Mesenchymal stem cell (in vitro differentiated cells and primary cell): ENCODE measurements at places on chromosomes 11 and 22.

- H3K4me3 ChIP-seq = no peak overlapping the region
- DNase-seq = peak; percentile 30
- H3K27me3 ChIP-seq = no peaks in the 10 kb centered on the region
- peaks cover 37% of the 10 kb centered on the region for H3K36me3 ChIP-seq
- no peak overlapping the region for H3K27ac ChIP-seq
These were observed 16.2 kb upstream of the CASTOR1 start for GRCh38 chr22:30305519-30305905.

DNA sequence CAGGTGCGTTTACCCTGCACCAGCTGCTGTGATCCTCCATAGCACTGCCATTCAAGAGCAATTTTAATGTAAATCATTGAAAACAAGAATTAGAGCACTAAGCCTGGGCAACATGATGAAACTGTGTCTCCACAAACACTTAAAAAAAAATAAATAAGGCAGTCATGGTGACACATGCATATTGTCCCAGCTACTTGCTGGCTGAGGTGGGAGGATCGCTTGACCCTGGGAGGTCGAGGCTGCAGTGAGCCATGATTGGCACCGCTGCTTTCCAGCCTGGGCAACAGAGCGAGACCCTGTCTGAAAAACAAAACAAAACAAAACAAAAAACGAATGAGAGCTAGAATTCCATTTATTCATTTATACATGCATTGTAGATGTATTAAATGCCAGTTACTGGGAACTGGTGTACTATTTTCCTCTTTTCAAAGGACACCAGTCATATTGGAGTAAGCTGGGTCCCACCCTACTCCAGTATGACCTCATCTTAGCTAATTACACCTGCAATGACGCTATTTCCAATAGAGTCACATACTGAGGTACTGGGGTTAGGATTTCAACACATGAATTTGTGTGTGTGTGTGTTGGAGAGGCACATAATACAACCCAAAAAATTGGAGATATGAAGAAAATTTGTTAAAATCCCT, 101.9 kb downstream of the MICAL2 start:
- H3K27ac ChIP-seq = no peak overlapping the region
- peaks cover 52% of the 10 kb centered on the region for H3K36me3 ChIP-seq

DNA sequence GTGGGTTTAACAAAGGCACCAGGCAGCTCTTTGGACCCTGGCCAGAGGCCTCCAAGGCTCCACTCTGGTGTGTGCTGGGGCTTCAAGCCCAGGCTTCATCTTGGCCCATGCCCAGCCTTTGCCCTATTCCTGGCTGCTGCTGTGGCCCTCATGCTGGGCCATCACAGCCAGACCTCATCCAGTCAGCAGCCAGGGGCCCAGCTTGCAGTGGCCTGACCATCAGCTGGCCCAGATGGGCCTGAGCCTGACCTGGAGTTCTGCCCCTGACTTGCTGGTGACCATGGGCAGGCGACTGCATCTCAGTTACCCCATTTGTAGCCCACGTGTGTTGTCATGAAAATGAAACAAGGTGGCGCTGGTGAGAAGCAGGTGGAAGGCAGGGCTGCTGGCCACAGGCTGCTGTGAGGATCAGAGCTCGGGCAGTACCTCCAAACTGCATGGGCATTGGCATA, 76.1 kb downstream of the MED15 start:
- peaks cover 25% of the 10 kb centered on the region for H3K4me1 ChIP-seq
- no peaks in the 10 kb centered on the region for H3K27me3 ChIP-seq
- H3K27ac ChIP-seq = no peak overlapping the region
- no peak overlapping the region for H3K4me3 ChIP-seq
- DNase-seq = no peak

DNA sequence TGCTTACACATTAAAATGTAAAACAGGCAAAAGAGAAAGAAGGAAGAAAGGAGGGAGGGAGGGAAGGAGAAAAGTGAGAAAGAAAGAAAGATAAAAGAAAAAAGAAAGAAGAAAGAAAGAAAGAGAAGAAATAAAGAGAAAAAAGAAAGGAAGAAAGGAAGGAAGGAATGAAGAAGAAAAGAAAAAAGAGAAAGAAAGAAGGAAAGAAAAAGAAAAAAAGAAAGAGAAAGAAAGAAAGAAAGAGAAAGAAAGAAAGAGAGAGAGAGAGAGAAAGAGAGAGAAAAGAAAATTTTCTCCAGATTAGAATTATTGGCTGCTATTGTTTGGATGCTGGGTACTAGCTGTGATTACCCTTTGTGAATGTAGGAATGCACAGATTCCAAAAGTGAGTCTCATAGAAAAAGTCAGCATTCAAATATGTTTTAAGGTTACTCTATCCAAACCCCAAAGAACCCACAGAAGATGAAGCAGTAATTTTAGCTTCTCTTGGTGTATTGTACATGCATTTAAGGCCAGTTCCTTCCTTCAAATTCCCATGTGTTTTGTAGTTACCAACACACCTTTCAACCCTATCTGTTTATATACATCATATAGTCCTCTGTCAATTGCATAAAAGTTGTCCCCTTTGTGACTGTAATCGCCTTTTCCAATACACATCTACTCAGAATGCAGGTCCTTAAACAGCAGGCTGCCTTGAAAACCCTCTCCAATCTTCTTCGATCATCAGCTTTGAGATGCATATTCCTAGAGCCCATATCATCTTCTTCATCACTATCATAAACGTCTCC, 789 bp upstream of the FAM111A start:
- H3K36me3 ChIP-seq = peaks cover 3% of the 10 kb centered on the region
- peak overlapping the region; percentile 98 for H3K27ac ChIP-seq
- H3K4me1 ChIP-seq = peaks cover 9% of the 10 kb centered on the region
- DNase-seq = no peak

DNA sequence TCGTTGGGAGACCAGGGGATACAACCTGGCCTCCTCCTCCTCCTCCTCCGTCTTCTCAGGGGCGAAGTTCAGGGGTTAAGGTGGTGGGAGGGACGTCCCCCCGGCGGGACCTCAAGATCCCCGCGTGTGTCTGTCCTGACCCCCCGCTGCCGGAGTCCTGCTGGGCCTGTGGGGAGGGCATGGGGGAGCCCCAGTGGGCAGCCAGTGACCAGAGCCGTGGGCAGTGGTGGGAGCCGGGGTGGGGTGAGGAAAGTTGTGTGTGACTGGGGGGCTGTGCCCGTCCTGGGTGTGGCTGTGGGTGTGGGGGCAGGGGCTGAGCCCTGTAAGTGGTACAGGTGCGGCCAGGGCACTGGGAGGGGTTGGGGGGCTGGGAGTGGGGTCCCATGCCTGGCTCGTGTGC, 10.1 kb downstream of the TSPAN4 start:
- H3K27me3 ChIP-seq = no peaks in the 10 kb centered on the region
- no peak for DNase-seq
- H3K4me1 ChIP-seq = peaks cover 68% of the 10 kb centered on the region
- H3K27ac ChIP-seq = no peak overlapping the region

DNA sequence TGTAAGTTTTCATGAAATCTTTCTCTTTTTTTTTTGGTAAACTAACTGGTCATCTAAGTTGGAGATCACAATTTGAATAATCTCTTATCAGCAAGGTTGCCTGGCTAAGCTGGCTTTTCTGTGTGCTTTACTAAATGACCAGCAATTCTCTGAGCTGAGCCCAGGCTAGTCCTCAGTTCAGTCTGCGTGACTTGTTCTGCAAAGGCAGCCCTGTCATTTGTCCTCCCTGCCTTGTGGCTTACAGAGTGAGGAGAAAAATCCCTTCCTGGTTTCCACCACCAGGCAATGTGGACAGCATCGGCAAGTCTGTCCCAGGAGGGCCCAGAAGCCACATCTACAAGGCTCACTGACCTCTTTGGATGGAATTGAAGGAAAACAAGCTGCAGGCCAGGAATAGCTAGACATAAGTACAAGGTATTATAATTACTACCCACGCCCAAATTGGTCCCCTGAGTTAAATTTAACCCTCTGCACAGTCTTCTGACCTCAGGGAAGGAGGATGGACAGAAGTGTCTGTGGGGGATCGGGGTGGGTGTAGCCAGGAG, 108.6 kb downstream of the SCN3B start:
- H3K27me3 ChIP-seq = no peaks in the 10 kb centered on the region
- no peak for DNase-seq
- peaks cover 9% of the 10 kb centered on the region for H3K4me1 ChIP-seq
- H3K27ac ChIP-seq = no peak overlapping the region
- H3K4me3 ChIP-seq = no peak overlapping the region

- H3K4me1 ChIP-seq = peaks cover 9% of the 10 kb centered on the region
- H3K27ac ChIP-seq = peak overlapping the region; percentile 85
These were observed 14.8 kb downstream of the CHKA start for GRCh38 chr11:68106165-68106940.

GRCh38 chr11:103338621-103339484, 229.6 kb downstream of the DYNC2H1 start:
- H3K4me1 ChIP-seq = peaks cover 2% of the 10 kb centered on the region
- no peaks in the 10 kb centered on the region for H3K27me3 ChIP-seq
- no peak overlapping the region for H3K4me3 ChIP-seq
- peak; percentile 25 for DNase-seq

DNA sequence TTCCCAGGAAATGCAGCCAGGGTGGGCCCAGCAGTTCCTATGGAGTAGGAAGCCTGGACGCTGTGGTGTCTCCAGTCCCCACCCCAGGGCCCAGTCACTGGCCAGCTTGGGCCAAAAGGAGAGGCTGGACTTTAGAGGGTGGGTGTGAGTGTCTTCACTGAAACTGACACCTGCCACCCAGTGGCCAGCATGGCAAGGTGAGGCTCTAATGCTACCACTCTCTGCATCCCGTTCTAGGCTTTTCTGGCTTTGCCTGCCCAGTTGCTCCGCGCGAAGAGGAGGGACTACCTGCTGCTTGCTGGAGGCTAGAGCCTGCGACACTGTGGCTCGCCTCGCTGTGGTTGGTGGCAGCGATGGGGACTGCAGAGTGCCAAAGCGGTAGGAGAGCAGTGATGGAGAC, 35.4 kb downstream of the C22orf42 start:
- H3K4me1 ChIP-seq = no peaks in the 10 kb centered on the region
- no peak overlapping the region for H3K4me3 ChIP-seq
- H3K27me3 ChIP-seq = no peaks in the 10 kb centered on the region

DNA sequence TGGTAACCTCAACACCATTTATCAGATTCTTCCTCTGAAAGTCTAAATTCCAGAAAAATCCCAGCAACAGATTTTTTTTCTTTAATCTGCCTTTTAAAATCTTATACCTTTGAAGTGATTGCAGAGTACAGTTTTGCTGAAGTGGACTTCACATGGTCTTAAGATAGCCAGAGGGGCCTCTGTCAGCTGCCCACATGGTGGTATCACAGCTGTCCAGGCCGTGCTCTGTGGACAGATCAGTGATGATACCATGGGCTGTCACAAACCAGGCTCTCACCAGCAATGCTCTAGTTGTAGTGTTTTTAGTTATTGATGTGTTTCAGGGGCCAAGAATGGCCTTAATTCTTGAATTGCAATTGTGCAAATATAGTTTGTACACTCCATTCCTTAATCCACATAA, 44.0 kb downstream of the PARVA start:
- H3K4me1 ChIP-seq = peaks cover 9% of the 10 kb centered on the region
- no peaks in the 10 kb centered on the region for H3K36me3 ChIP-seq
- DNase-seq = no peak
- no peak overlapping the region for H3K4me3 ChIP-seq
- H3K27ac ChIP-seq = no peak overlapping the region

- no peak for DNase-seq
- no peak overlapping the region for H3K4me3 ChIP-seq
- H3K36me3 ChIP-seq = no peaks in the 10 kb centered on the region
- H3K27ac ChIP-seq = no peak overlapping the region
- no peaks in the 10 kb centered on the region for H3K4me1 ChIP-seq
These were observed 450.5 kb upstream of the CCDC90B start for GRCh38 chr11:83736684-83737083.

GRCh38 chr11:3781423-3781822, 15.9 kb downstream of the NUP98 start:
- peaks cover 21% of the 10 kb centered on the region for H3K36me3 ChIP-seq
- H3K4me1 ChIP-seq = no peaks in the 10 kb centered on the region
- H3K27me3 ChIP-seq = no peaks in the 10 kb centered on the region
- DNase-seq = no peak
- no peak overlapping the region for H3K4me3 ChIP-seq

GRCh38 chr11:128349650-128350299, 237.6 kb downstream of the ETS1 start:
- H3K27ac ChIP-seq = no peak overlapping the region
- no peaks in the 10 kb centered on the region for H3K4me1 ChIP-seq
- no peak for DNase-seq
- H3K36me3 ChIP-seq = no peaks in the 10 kb centered on the region
- peaks cover 29% of the 10 kb centered on the region for H3K27me3 ChIP-seq

- no peak overlapping the region for H3K27ac ChIP-seq
- H3K36me3 ChIP-seq = no peaks in the 10 kb centered on the region
- peaks cover 11% of the 10 kb centered on the region for H3K27me3 ChIP-seq
- DNase-seq = peak; percentile 70
These were observed 2.8 kb upstream of the OR51M1 start for GRCh38 chr11:5380740-5381342.

DNA sequence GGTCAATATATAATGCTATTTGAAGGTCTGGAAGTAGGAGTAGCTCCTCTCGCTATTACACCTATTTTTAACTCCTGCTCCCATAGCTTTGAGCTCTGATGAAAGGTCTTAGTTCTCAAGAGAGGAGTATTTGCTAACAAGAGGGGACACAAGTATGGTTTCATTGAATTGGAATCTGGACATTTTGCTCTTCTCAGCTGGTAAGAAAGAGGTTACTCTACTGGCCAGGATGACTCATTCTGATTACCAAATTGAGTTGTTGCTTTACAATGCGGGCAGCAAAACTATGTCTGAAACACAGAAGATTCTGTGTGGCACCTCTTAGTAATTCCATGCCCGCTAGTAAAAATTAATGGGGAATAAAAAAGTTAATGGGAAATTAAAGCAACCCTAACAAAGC, 63.6 kb upstream of the EP300 start:
- H3K4me3 ChIP-seq = peak overlapping the region; percentile 3
- peak; percentile 97 for DNase-seq
- H3K27ac ChIP-seq = peak overlapping the region; percentile 27
- H3K36me3 ChIP-seq = no peaks in the 10 kb centered on the region

- H3K27ac ChIP-seq = no peak overlapping the region
- H3K27me3 ChIP-seq = peaks cover 4% of the 10 kb centered on the region
These were observed 50.9 kb upstream of the ATXN10 start for GRCh38 chr22:45620706-45621105.

DNA sequence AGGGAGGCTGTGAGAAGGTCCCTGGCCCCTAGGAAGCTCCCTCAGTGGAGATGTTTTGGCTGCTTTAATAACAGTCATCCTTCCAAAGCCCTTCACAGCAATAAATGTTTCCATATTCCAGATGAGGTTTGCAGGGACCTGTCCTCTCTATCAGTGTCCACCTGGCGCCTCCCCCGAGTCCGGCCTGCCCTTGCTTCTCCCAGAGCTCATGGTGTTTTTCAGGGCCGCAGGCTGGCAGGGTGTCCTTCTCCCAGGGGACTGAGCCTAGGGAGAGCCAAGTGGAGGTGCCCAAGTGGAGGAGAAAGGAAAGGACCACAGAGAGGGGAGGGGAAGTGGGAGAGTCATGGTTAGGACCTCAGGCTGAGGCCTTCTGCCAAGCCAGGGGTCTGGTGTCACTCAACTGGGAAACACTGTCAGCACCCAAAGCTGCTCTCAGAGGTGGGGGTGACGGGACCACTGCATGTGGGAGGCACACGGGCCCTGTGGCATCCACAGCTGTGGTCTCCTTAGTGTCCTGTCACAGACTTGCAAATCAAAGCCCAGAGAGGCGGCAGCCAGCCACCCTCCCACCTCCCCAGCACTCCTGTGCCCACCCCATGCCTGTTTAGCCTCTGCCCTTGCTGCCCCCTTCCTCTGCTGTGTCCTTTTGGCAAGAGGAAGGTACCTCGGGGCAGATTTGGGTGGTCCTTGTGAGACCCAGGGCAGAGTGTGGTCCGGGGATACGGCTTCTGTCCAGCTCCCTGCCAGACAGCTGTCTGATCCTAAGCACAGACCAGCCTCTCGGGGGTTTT, 6.4 kb downstream of the DERL3 start:
- no peaks in the 10 kb centered on the region for H3K27me3 ChIP-seq
- H3K36me3 ChIP-seq = peaks cover 84% of the 10 kb centered on the region
- H3K27ac ChIP-seq = no peak overlapping the region
- H3K4me3 ChIP-seq = no peak overlapping the region
- DNase-seq = no peak
